Stimulated activated CD4-positive, alpha-beta T cell treated with anti-CD3 and anti-CD28 coated beads, Interleukin-1b, Interleukin-23, amount 100 ng/mL, for 48 hours (primary cell): ENCODE measurements at places on chromosomes 2 and 18.

- DNase-seq = no peak
These were observed 58.1 kb downstream of the SH2D6 start for GRCh38 chr2:85476624-85477023.

- DNase-seq = no peak
These were observed 9.7 kb downstream of the TNS1 start for GRCh38 chr2:217993138-217993537.

- no peak for DNase-seq
These were observed 5.6 kb downstream of the RPL31 start for GRCh38 chr2:101007415-101008345.

GRCh38 chr2:240240017-240240734 is 99.7 kb upstream of the OTOS start:
- no peak for DNase-seq
